ENCODE measurements at places on chromosomes 11 and 22. TPM values are rescaled to one million over a fixed set of nuclear protein-coding genes. Genes with fewer than 3 reads are reported as not detected.
A peak's percentile ranks its signal among the peaks of the same experiment; 100 is the strongest.

The LINC01488 gene
- 0.36 TPM for total RNA-seq

The KLHDC7B gene
- total RNA-seq = not detected

The GUCY1A2 gene
- 2.8 TPM for total RNA-seq

The NCR3LG1 gene
- 2.5 TPM for total RNA-seq

The CALCA gene
- not detected for total RNA-seq

The C22orf31 gene
- total RNA-seq = not detected

GRCh38 chr11:21105196-21105917, 436.0 kb downstream of the NELL1 start:
- no peak for DNase-seq

DNA sequence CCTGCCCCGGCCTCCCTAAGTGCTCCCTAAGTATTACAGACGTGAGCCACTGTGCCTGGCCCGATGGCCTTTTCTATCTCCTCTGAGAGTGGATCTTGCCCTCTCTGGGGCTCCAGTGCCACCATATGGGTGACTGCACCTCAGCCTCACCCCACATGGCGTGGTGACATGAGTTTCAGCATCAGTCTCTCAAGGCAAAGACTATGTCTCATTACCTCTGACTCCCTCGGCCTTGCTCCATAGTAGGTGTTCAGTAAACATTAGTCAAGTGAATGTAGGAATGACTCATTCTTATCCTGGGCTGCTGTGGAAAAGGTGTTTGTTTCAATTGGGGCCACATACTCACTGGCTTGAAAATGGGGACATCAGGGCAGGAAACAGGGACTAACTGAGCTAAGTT, 168.8 kb downstream of the GRIK4 start:
- DNase-seq = no peak

DNA sequence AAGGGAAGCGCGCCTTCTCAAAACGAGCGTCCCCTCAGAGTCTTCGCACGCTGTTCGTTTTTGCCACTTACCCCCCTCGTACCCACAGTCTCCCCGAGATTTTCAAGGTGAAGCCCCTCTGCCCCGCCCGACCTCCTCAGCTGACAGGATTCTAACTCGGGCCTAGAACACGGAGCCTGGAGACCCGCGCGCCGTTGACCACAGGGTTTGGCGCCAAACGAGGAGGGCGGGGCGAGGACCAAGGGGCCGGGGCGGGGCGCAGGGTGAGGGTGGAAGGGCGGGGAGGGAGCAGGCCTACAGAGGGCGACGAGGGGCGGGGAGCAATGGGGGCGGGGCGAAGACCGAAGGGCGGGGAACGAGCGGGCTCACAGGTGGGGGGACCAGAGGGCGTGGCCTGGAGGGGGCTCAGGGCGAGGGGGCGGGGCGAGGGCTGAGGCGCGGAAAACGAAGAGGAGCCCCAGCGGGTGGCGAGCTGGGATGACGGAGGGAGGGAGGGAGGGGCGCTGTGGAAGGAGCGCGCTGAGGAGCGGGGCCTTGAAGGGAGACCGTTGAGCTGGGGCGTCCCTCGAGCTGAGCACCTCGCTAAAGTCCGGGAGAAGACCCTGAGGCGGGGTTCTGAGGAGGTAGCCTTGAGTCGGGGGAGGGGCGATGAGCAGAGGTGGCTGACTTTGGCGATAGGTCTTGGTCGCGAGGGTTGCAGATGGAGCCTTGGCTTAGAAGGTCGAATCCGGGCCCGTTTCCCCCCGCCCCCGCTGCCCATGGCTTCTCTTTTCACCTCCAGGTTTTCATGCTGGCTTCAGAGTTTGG, at the start of gene DMC1:
Gene DMC1 (minus strand): TSS at position 212 of the 807 bp plus-strand sequence. CDS start 1,927 bp downstream, outside the sequence.
- DNase-seq = peak; percentile 98

DNA sequence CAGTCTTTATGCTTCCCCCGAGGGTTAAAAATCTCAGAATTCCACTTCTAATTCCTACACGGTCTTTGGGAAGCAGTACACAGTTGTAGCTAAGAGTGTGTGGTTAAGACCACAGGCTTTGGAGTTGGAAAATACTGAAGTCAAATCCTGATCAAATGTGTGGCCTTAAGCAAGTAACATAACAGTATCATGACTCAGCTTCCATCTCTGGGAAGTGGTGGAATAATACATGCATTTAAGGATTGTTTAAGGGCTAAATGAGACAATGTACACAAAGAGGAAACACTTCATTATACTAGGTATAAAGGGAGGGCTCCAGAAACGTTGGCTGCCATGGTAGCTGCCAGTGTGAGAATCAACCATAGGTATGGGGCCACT, 71.5 kb downstream of the FAT3 start:
- no peak for DNase-seq

DNA sequence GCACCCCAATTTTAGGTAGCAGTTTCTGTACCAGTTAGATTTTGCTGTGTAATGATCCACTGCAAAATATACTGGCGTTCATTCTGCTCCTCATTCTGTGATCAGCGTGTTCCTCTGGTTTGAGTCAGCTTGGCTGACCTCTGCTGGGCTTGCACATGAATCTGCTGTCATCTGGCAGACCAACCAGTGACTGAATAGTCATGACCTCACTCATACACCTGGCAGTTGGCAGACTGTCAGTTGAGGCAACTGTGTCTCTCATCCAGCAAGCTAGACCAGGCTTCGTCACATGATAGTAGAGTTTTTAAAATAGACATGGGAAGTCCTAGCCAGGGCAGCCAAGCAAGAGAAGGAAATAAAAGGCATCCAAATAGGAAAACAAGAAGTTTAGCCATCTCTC, 316.3 kb upstream of the LARGE1 start:
- DNase-seq = no peak

GRCh38 chr11:3073029-3073435, 15.8 kb upstream of the CARS1 start:
- DNase-seq = no peak

DNA sequence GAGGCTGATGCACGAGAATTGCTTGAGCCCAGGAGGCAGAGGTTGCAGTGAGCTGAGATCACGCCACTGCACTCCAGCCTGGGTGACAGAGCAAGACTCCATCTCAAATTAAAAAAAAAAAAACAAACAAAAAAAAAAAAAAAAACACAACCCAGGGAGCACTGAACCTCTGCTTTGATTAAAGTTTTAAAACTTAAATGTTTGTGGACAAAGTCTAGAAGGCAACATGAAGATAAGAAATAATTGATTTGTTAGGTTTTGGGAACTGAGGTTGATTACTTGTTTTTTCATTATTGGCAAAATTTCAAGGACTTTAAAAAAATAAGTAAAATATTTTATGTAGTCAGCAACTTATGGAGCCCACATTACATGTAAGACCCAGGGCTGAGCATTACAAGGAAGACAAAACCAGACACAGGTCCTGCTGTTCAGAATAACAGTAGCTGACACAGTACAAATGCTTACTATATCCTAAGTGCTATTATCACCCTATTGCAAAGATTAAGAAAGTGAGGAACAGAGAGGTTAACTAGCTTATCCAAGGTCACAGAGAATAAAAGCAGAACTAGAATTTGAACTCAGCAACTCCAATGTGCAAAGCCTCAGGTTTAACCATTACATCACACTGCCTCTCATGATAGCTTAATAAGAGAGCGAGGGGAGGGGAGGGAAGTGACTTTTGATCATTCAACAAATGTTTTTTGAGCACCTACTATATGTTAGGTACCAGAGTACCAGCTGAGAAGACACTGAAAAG, 2.3 kb upstream of the CRY2 start:
- no peak for DNase-seq

GRCh38 chr11:113251281-113251680, 63.1 kb upstream of the TTC12 start:
- DNase-seq = no peak

DNA sequence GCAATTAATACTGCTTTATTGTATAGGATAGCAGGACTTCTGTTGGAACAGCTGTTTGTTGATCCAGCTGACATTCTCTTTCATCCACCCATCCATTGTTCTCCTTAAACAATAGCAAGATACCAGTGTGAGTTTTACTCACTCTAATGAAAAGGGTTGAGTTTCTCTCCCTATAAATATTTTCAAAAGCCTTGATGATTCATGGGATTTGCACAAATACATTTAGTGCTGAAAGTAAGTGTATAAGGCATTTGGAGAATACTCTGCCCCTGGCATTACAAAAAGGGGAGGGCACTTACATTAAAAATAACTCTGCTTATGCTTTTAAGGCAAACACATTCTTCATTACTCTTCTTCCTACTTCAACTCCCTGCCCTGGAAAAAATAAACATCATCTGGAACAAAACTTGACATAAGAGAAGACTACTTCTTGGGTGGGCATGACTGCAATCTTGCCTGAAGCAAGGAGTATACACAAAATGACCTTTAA, 634.9 kb downstream of the METTL15 start:
- DNase-seq = no peak

- DNase-seq = no peak
Measured at GRCh38 chr11:114928260-114928870, 250.0 kb downstream of the NXPE2 start.
